ENCODE measurements at places on chromosomes 16 and 17.
A peak's percentile ranks its signal among the peaks of the same experiment; 100 is the strongest.

DNA sequence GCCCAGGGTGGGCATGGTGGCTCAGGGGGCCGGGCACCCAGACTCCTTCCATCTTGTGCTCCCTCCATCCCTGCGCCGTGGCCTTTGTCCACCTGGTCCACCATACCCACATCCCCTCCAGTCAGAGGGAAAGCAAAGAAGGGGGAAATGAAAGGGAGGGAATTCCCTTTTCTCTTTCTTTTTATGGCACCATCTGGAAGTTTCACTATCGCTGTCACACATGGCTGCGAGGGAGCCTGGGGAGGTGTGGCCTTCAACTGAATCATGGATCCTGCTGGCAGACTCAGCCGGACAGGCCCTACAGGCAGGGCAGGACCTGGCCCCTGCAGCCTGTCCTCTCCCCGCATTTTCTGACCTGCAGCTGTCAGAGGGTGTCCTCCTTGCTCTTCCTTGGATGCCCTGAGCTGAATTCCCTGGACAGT, 6.2 kb downstream of the SLC12A3 start:
- no peak for DNase-seq

DNA sequence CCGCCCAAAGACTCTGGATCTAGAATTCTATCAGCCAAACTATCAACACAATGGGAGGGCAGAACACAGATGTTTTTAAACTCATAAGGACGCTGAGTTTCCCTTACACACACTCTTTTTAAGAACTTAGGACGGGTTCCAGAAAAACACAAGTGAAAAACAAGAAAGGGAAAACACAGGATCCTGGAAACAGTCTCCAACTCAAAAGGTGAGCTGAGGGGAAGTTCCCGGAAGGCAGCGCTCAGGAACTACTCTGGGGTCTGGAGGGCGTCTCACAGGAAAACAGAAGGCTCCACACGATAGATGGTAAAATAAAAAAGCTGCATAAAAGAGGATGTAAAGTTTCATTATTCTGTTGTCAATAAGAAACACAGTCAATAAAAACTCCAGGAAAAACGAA, 80.2 kb upstream of the DOC2B start:
- no peak for DNase-seq

DNA sequence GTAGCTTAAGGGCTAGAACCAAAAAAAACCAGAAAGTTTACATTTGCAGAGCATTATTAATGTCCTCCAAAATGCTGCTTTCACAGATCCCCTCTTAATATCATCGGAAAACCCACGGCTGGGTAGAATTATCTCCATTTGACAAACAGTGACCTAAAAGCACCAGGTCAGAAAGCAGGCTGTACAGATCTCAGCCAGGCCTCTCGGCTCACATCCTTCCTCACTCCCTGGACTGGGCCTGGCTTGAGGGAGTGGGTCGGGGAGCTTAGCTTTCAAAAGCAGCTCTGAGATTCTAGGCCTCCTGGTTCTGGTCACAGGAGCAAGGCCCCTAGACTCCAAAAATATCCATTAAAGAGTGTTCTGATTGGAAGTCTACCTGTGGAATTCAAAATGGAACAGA, 9.1 kb upstream of the SLC12A3 start:
- DNase-seq = no peak

DNA sequence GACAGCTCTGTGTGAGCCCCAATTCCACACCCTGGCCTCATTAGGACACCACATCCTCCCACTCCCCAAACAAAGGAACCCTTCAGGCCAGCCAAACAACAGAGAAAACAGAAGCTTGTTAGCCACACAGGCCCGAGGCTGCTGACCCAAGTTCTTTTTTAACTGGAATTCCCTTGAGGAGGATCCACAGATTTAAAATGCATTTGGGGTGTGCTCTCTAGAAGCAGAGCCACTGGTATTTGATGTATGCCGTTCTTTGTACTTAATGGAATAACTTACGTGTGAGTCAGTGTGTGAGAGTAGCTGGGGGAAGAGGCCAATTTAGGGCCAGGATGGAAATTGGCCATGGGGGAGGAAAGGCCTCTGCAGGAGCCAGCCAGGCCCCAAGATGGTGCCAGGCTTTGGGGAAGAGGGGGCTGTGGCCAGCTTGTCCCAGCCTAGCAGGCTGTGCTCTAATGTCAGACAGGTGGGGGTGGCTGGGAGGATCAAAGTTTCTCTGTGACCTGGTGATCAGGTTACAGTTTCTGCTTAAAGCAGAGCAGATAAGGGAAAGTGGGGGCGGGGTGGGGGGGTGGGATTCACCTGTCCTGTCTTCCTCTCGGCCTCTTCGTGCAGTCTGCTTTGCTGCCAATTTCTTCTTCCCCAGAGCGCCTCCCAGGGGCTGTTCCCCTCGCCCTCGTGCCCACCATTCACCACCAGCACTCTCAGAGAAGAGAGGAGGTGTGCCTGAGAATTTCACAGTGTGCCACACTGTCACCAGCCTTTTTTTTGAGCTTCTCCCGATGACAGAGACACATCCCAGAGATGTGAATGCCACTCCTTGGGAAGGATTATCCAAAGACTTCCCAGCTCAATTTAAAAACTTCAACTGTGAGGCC, 50.8 kb downstream of the TOM1L2 start:
- peak; percentile 11 for DNase-seq

- no peak for DNase-seq
Observed at GRCh38 chr17:82105417-82105881, 7.4 kb upstream of the FASN start.

- DNase-seq = no peak
Observed at GRCh38 chr17:83067071-83067717, 12.2 kb upstream of the METRNL start.

- DNase-seq = no peak
Observed at GRCh38 chr16:54200161-54200534, 86.4 kb downstream of the IRX3 start.

GRCh38 chr16:80752541-80752940, 51.9 kb downstream of the CDYL2 start:
- no peak for DNase-seq

GRCh38 chr17:57819285-57819684, 30.6 kb downstream of the MRPS23 start:
- no peak for DNase-seq

GRCh38 chr16:714079-714478, 839 bp upstream of the METRN start:
- DNase-seq = no peak

- DNase-seq = no peak
Observed at GRCh38 chr16:66871840-66872239, 8.5 kb upstream of the PDP2 start.

- no peak for DNase-seq
Observed at GRCh38 chr17:41382394-41382793, 288 bp upstream of the KRT34 start.

GRCh38 chr16:30011714-30012504, 1.1 kb upstream of the DOC2A start:
- no peak for DNase-seq

DNA sequence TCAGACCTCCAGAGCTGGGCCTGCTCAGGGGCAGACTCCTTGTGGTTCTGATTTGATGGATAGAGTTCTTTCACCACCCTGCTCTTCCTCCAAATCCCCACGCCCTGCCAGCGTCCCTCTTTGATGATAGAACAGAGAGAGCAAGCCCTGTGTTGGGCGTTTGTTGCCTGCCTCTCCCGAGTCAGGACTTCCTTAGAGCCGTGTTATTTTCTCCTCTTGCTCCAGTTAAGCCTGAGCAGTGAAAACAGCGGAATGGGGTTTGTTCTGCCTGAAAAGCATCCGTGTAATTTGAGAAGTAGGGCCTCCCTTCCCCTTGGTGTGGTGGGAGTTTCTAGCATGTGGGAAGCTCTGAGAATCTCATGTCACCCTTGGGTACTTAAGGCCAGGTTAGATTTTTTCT, 22.1 kb downstream of the TMEM94 start:
- no peak for DNase-seq

GRCh38 chr17:59469786-59470485, 95.5 kb upstream of the DHX40 start:
- no peak for DNase-seq

DNA sequence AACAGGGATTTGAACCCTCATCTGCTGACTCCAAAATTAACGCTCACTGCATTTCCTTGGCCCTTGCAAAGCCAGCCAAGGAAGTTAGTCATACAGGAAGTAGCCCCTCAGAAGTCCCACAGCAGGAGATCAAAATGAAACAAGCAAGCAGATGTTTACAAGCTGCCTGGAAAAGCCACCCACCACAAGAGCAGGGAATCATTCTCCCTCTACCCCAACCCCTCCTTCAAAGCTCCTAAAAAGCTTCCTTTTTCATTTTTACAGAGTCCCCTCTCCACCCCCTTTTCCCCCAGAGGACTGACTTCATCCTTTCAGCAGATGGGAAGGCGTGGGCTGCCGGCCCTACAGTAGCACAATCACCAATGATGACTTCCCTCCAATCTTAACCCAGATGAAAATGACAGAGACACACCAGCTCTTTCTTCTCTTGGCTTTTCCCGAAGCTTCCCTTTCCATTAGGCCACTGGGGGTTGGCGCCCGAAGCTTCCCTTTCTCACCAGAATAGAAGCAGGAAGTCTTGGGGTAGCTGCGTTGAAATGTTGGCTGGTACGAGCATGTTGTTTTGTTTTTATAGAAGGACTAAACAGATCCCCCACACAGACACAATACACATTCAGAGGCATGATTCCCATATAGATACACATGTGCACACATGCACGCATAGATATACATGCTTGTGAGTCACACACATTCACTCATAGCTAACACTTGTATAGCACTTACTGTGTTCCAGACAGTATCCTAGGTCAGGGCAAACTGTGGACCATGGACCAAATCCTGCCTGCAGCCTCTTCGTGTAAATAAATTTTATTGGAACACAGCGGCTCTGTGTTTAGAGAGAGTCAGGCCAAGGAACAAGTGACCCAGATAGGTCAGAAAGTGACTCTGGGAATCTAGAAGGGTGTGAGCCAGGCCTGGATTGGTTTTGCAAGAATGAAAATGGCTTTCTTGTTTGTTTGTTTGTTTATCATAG, 17.4 kb downstream of the ITPRIPL2 start:
- DNase-seq = no peak

DNA sequence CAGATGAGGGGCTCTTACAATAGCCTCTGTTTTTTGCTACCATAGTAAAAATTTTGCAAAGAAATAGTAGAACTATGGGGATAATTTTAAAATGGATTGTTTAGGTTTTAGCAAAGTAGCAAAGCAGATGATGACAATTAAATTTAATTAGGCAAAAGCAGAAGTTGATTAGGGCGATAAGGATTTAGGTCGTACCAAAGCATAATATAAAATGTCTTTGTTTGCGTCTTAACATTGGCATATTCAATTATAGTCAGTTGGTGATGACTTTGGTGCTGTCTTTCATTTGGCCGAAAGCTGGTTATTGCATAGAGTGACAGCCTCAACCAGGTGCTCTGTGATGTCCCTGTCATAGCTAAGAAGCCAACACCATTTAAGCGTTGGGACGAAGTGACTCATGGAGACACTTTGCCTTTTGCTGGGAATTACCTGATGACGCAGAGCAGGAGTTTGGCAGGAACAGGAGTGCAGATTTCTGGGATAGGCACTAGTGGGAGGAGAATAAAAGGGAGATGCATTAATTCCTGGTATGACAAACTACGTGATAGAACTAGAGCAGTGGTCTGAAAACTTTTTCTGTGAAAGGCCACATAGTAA, 38.3 kb downstream of the MAP2K6 start:
- DNase-seq = no peak

GRCh38 chr17:78933959-78934568, 8.9 kb upstream of the TIMP2 start:
- peak; percentile 84 for DNase-seq

DNA sequence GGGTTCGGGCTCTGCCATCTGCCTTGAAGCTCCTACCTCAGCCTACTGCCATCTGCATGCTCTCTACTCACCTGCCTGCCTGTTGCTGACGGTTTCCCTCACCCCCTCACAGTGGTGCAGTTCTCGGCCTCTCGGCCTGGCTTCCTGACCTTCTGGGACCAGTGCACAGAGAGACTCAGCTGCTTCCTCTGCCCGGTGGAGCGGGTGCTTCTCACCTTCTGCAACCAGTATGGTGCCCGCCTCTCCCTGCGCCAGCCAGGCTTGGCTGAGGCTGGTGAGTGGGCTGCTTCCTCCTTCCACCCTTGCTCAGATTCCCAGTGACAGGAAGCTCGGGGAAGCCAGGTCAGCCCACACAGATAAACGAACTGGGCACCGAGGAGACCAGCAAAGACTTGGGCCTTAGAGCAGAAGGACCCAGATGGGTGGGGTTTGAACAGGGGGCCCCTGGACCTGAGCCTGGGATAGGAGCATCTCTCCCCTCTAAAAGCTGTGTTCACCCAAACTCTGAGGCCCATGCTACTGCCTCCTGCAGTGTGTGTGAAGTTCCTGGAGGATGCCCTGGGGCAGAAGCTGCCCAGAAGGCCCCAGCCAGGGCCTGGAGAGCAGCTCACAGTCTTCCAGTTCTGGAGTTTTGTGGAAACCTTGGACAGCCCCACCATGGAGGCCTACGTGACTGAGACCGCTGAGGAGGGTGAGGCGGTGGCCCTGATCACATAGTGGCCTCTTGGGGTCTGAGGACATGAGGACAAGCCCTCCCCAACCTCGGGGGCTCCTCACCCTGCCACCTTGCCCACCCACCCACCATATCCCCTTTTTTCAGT, 16.4 kb downstream of the RIPOR1 start:
- DNase-seq = no peak

GRCh38 chr17:32103476-32104113, 38.7 kb upstream of the RHOT1 start:
- DNase-seq = no peak

GRCh38 chr16:79928142-79928873, 327.8 kb upstream of the MAF start:
- DNase-seq = no peak

GRCh38 chr17:6815775-6816174, 15.8 kb downstream of the TEKT1 start:
- no peak for DNase-seq

DNA sequence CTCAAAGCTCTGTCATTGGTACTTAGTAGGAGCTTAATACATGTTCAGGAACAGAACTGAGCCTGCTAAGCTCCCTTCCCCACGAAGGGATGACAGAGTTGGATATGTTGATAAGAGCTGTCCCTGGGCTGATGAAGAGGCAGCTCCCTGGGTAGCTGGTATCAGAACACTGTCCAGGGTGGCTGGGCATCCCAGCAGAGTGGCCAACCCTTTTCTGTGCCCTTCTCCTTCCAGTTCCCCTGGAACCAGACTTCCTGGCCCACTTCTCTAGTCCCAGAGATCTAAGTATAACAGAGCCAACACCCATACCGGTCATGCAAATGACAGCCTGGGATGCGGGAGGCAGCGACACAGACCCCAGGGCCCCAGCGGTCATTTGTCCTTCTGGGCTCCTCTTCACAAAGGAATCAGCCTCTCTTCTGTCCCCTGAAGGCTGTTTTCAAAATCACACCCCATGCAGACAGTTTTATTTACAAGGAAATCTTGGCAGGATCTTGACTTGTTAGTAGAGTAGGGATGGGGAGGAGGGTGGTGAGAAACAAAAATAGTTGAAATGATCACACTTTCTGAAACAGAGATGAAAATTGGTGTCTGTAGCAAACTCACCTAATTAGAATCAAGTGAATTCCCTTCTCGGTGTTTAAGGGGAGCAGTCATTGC, 1.4 kb upstream of the RHBDL3 start:
- no peak for DNase-seq
